ENCODE measurements at places on chromosomes 7 and 10.

- DNase-seq = no peak
Observed at GRCh38 chr10:98391065-98391464, 23.9 kb downstream of the PYROXD2 start.

DNA sequence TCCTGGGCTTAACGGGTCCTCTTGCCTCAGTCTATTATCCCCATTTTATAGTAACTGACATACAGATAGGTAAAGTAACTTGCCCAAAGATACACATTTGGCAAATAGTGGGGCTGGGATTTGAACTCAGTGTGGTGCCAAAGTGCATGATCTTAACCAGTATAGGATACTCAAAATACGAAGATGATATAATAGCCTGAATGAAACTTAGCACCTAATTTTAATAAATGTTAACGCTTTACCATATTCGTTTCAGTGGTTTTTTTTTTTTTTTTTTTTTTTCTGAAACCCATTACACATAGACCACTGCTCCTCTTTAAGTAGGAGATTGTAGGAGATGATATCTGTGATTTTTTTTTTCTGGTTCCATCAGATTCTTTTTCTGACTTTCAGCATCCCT, 21.4 kb downstream of the ACTR3B start:
- DNase-seq = no peak

DNA sequence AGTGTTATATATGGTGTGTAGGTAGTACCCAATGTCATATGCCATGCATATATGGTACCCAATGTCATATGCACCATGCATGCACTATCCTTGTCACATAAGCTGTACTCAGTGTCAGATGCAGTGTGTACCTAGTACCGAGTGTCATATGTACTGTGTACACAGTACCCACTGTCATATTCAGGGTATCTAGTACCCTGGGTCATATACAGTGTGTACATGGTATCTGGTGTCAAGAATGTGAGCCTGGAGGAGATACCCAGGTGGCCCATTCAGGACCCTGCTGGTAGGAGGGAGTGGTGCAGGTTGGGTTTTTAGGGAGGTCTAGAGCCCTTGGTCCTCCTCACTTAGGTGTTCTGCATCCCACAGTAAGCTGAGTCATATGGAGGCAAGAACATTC, 1.8 kb downstream of the ZMYND11 start:
- no peak for DNase-seq

DNA sequence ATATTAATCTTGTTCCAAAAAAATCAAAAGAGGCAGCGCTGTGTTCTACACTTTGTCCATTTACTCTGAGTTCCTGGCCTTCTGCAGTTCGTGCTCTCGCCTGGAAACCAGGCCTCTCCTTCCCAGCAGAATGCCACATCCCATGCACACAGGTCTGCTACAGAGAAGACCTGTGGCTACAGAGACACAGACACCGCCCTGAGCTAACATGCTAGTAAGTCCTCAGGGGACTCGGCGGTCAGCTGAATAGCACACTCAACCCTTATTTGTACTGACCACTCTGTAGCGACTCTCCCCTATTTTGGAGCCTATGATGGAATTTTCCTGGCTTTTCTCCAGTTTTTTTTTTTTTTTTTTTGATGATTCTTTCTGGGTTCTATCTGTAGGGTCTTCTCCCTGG, 12.8 kb downstream of the CREB3L2 start:
- no peak for DNase-seq

DNA sequence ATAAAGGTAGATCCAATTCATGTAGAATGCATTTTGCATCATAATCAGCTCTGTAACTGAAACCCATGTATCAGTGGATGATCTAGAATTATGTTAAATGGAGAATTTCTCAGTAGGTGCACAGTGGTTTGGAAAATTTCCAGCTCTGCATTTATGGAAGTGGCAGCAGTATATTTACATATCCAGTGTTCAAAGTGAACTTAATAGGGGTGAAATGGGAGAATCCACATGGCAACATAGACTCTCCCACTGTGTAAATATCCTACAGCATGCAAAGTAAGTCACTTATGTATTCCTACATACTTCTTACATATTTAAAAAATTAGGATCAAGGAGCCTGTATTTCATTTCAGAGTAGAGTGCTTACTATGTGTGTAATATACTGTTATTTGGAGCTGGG, 35.3 kb downstream of the CDC14C start:
- no peak for DNase-seq

DNA sequence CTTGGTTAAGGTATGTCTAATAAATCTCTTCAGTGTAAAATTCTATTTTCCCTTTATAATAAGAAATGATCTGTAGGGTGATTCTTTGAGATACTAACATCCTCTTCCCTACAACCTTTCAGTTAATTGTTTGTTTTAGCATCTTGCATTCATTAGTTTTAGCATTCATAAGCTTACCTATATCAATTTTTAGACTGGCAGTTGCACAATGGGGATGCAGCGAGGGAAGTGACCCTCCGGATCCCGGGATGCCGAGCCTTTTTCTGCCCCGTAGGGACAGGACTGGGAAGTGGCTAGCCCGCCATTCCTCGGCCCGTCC, 508 bp upstream of the KIF20B start:
- DNase-seq = no peak

DNA sequence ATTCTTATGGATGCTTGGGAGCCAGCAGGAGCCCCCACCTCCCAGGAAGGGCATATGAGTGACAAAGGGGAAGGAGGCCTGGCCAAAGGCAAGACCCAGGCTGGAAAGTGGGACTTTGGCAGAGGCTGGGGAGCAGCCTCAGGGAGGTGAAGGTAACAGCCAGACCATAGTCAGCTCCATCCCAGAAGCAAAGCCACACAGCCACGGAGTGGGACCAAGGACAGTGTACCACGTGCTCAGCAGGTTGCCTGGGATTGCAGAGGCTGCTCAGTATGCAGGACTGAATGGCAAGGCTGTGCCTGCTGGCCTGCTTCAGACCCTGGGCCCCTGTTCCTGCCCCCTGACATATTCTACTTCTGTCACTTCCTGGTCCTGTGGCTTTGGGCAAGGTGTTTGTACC, 17.6 kb upstream of the GPR26 start:
- no peak for DNase-seq

- DNase-seq = no peak
Observed at GRCh38 chr10:86673216-86673826, 5.0 kb downstream of the LDB3 start.

- no peak for DNase-seq
Observed at GRCh38 chr7:128902761-128903585, 7.5 kb downstream of the KCP start.

GRCh38 chr10:29646960-29647461, 12.2 kb upstream of the SVIL start:
- DNase-seq = no peak

GRCh38 chr10:11345224-11346054, 266.0 kb downstream of the USP6NL start:
- no peak for DNase-seq

DNA sequence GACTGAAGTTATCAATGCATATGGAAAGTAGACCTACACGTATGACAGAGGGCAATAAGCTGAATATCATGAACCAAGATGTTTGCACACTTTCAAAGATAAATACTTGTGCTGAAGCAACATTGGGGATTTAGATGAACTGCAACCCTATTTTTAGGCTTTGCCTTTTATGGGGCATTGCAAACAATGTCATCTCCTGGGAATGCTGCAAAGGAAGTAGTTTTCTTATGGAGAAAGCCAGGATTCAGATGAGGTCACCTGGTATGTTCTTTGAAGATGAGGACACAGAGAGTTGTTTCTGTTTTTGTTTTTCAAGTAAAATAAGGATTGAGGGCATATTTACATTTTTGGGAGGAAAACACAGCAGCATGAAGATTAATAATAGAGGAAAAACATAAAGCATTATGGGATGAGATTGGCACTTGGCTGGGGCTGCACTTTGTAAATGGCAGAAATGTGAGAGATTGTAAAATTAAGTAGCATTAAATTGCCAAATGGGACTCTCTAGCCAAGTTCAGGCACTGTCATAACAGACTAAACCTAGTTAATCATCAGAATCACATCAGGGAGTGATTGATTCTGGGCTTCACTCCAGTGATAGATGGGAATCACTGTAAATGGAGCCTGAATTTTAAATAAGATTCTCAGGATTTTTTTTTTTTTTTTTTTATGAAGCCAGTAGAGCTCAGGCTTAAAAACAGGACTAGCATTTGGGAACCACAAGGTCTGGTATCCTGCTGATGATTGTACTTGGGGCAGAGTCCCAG, 63.1 kb downstream of the MALRD1 start:
- DNase-seq = no peak

DNA sequence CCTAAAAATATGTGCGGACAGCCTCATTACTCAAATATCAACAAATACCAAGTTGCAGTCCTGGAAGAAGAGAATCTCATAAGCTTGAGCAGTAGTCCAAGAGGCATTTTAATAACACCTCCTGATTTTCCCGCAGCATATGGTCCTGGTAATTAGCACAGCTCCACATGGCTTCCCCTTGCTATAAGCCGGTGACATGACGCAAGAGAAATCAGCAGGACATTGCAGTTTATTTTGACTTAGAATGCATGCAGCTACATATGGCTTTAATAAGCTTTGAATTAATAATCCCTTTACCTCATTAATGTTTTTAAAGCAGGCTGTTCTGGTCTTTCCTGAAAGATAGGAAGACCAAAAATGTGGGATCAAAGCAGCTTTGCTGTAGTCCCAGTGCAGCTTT, 137.6 kb downstream of the RAMP3 start:
- no peak for DNase-seq

DNA sequence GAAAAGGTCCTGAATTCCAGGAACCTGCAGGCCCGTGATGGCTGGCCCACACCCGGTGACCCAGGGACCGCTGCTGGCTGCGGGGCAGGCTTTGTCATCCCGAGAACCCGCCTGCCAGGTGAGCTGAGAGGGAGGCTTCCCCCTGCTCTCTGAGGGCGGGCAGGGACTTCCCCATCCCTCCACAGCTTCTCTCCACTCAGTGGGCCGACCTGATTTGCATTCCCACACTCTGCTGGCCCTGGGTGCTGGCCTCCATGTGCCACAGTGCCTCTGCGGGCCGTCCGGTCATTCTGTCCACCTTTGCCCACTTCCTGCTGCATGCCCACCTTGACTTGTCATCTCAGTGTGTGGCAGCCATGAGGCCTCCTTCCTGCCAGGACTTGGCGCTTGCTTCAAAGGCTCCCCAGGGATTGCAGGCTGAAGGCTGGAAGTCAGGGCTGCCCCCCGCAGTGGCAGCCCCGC, 35.3 kb downstream of the PALD1 start:
- DNase-seq = no peak

DNA sequence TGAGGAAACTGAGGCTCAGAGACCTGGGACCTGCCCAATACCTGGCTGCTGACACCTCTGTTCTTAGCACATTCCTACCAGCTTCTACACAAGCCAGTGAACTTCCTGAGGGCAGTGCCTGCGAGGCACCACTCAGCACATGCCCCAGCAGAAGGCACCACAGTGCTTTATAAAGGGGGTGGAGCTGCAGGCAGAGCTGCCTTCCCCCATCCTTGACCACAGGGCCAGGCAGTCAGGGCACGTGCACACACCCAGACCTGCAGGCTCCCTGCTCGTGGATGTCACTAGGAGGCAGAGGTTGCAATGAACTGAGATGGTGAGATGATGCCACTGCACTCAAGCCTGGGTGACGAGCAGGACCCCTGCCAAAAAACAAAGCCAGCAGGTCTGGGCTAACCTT, 39.2 kb upstream of the TUBB8 start:
- DNase-seq = no peak

- DNase-seq = no peak
Observed at GRCh38 chr7:42340436-42340835, 103.4 kb upstream of the GLI3 start.

- DNase-seq = peak; percentile 17
Observed at GRCh38 chr7:77425101-77426051, 9.2 kb upstream of the GSAP start.

DNA sequence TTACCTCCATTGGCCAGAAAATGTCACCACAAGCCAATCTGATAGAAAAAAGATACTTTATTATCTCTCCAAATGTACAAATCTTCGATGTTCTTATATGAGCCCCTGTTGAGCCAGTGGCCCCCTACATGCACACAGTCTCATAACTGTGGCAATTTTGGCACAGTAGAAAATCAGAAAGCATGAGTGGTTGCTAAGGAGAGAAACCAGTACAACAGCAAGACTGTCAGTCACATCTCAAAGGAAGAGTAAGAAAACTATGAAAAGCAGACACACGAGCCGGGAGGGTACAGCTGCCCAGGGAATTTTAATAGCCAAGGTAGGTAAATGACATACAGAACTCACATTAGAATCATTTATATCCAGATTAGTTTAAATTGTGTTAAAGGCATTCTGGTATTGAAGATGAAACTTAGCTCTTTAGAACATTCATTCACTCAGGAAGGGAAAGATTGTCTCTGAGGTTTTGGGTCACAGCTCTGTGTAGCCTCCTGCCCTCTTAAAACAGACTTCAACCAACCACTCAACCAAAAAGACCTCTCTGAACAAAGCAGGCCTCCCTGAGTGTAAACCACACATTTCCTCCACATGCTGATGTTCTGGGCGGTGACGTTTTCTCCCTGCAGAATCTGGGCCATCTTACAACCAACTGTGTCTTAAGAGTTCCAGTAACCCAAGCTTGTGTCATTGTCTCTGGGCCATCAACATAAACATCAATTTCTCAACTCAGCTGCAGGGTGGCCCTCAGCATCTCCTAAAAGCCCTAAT, 80.8 kb upstream of the ADAM12 start:
- DNase-seq = no peak

DNA sequence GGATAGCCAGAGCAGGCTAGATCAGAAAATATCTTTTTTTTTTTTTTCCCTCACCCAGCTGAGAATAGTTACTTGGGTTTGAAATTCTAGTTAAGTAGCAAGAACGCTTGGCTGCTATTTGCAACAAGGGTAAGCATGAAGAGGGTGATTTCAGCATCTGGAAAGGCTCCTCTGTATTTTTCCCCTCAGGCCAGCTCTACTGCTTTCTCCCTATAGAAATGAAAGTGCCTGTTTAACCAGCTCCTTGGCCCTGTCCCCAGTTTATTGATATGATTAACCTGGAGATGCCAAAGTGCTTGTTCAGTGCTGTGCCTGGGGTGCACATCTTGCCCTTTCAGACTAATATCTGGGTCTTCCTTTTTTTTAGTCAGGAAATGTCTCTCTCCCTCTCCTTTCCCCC, 37.1 kb downstream of the AP3M1 start:
- no peak for DNase-seq

- DNase-seq = no peak
Observed at GRCh38 chr10:43390759-43391158, 18.2 kb downstream of the HNRNPF start.

DNA sequence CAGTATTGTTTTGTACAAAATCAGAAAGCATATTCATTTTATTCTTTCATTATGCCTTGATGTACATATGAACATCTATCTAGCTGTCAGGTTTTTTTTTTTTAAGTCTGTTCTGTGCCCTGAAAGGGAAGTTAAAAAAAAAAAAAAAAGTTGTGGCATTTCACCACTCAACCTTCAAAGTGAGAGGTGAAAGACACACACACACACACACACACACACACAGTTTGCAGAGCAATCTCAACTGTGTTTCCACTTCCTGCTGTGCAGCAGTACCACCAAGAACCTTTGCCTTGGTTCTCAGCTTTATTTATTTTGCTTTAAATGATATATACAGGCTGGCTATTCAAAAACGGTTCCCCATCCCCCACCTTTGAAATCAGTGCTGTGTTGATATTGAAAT, 955.6 kb downstream of the GATA3 start:
- no peak for DNase-seq

Measured in T1000 (cell line).